ENCODE measurements at places on chromosomes 1 and 21.

DNA sequence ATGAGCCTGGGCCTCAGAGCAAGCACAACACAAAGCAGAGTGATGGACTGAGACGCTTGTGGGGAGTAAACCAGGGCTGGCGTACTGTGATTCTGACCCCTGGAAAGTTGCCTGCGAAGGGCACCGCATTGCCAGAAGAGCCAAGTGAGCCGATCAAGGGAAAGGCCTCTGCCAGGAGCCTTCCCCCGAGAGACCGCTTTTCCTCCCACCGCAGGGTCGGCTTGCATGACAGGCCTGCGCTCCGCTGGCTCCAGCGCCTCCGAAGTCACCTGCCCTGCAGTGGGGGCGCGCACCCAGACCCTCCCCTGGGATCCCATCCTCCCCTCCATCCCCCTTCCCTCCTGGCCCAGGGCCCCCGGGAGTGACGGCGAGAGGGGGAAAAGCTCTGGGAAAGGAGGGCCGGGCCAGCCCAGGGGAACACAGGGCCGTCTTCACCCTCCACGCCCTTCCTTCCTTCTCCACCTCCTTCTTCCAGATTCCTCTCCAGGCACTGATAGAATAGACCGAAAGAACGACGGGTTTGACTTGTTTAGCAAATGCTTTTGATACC is 165.0 kb downstream of the TRIM33 start:
- DNase-seq = no peak

GRCh38 chr21:44294391-44295162 is 5.3 kb upstream of the PFKL start:
- no peak for DNase-seq

DNA sequence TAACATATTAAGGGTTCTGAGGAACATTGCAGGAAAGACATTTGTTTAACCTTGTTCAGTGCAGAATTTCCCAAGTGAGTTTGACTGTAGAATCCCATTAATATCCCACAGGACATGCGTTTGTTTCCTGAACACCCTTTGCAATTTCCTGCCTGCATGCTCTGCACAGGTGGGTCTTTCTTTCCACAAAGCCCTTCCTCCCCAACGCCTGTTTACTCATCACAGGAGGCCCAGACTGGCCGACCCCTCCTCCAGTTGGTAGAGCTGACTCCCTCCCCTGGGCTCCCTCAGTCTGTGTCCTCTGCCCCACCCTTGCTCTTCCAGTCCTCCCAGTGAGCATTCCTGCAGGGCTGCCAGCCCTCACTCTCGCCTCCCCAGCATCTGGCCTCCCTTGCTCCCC is 47.5 kb upstream of the CTPS1 start:
- DNase-seq = no peak

DNA sequence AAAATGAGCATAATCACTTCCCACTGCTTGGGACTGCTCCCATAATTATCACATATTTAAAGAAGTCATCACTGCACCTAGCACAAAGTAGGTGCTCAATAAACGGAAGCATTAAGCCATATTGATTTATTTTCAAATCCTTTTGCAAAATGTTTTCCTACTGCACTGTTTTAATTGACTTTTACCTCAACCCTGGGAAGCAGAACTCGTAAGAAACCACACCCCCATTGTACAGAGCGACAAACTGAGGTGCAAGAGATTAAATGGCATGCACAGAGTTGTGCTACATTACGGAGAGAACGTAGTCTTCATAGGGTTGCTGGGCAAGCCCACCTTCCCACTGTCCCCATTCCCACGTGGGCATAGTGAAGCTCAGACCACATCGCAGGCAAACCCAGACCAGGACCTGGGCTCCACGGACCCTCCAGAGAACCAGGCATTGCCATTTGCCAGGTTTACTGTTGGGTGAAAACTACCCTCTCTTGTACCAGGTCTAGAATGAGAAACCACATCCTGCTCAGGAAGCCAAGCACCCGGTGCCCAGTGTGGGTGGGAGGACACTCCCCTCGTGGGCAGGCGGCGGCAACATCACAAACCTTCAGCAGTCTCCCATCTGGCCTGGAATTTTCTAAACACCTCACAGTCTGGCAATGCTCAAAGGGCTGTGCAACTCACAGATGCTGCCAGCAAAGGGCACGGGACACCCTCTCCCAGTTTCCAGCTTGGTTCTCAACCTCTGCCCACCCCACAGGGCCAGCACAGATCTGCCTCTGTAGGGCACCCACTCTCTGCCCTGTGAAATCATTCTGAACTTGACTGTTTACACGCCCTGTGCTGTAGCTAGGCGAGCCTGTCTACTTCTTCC is 8.2 kb downstream of the IFFO2 start:
- peak; percentile 55 for DNase-seq

GRCh38 chr1:29323636-29324035 is 87.3 kb downstream of the PTPRU start:
- no peak for DNase-seq

GRCh38 chr1:154629061-154629674 is 21.2 kb upstream of the ADAR start:
- no peak for DNase-seq

DNA sequence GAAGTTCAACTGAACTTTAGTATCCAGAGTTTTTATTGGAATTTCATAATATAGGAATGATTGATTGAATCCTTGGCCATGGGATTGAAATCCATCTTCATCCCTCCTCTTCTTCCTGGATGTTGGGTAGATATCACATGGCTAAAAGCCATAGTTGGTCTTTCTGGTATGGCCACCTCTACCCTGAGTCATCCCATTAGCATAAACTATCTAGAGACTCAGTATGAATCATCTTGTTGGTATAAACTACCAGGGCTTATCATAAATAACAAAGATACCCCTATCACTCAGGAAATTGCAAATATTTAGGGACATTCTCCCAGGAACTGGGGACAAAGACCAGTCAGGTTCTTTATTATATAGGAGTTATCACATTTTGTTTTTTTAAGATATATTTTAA is 21.2 kb upstream of the ZP4 start:
- DNase-seq = no peak
